ENCODE measurements at places on chromosomes 1 and 21.

- no peak for DNase-seq
These were observed 144.4 kb upstream of the FGGY start for GRCh38 chr1:59152511-59152910.

- no peak for DNase-seq
These were observed 80.6 kb downstream of the DSCAM start for GRCh38 chr21:40766381-40766780.

DNA sequence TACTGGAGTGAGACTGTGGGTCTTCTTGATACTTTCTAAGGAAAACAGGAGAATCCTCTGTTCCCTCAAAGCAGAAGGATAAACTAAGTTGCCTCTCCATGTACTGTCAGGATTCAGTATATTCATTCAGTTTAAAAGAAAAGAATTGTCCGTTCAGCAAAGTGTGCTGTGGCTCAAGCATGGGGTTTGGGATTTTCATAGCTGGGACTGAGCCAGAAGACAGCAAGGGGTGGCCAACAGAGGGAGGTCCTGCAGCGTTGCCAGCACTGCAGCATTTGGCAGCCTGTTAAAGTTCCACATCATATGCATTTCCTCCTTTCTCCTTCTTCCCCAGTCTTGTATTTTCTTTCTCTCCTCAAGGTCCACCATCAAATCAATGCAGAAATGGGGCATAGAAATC, 75.1 kb downstream of the DTL start:
- DNase-seq: no peak

- DNase-seq: no peak
These were observed 741 bp downstream of the DUSP10 start for GRCh38 chr1:221740993-221741702.

GRCh38 chr1:58942759-58943191, 158.9 kb upstream of the JUN start:
- DNase-seq: no peak

DNA sequence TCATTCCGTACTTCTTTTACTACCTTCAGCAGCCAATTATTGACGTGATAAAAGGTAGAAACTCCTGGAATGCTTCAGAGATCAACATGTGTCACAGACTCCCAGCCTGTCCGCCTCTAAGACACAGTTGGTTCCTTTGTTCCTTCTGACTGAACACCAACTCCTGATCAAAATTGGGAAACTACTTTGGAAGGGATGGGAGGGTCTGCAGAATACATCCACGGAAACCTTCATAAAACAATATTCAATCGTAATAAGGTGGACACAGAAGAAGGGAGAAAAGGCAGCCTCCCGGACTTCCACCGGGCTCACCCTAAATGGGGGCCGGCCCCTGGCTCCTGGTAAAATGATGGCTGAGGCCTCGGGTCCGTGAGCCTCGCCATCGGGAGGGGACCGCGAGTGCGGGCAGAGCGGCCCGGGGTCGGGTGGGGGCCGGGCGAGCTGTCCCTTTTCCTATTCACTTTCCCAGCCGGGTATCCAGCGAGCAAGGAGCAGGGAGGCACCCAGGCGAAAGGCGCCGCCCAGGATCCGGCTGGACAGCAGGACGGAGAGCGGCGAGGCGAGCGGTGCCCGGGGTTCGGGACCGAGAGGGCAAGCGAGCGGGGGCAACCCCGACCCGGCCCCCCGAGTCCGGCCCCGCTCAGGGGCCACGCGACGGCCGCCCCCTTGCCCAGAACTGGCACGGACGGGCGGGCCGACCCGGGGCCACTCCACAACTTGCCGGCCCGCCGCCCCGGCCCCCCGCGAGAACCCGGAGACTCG, 805 bp downstream of the NRIP1 start:
- DNase-seq: no peak

- no peak for DNase-seq
These were observed 302.3 kb upstream of the NRIP1 start for GRCh38 chr21:15367061-15367626.

GRCh38 chr21:46622226-46622625, 13.2 kb upstream of the PRMT2 start:
- DNase-seq: no peak

GRCh38 chr1:177659281-177659680, 310.6 kb downstream of the SEC16B start:
- no peak for DNase-seq

GRCh38 chr1:69913977-69914376, 291.4 kb downstream of the LRRC40 start:
- DNase-seq: no peak

DNA sequence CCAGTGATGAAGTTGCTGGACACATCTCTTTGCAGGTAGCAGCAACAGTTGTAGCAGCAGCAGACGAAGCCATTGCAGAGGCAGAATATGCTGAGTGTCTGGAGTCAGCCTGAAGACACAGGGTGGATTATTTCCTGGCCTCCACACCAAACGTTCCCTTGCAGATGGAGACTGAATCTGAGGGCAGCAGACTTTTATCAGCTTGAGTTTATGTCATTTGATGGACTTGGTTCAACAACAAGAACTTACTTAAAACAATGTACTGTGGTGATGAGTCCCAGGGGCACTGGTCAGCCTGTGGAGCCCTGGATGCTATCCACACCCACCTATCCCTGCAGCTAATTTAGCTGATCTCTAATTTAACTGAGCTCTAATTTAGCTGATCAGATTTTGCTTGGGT, 17.1 kb upstream of the MPZL1 start:
- no peak for DNase-seq

DNA sequence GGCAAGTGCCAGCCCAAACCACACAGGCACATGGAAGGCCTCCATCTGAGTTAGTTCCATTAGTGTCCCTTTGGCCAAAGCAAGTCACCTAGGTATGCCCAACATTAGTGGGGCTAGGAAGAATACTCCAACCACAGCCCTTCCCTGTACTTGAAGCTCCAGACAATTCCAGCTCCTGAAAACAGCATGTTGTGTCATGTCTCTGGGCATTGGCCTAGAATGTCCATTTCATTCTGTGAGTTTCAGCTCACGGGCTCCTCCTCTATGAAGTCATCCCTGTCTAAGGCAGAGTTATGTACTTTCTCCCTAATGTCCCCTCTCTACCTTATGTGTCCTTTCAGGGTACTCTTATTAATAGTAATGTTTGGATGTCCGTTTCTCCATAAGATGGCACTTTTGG, 96.5 kb upstream of the SPATA6 start:
- DNase-seq: no peak

DNA sequence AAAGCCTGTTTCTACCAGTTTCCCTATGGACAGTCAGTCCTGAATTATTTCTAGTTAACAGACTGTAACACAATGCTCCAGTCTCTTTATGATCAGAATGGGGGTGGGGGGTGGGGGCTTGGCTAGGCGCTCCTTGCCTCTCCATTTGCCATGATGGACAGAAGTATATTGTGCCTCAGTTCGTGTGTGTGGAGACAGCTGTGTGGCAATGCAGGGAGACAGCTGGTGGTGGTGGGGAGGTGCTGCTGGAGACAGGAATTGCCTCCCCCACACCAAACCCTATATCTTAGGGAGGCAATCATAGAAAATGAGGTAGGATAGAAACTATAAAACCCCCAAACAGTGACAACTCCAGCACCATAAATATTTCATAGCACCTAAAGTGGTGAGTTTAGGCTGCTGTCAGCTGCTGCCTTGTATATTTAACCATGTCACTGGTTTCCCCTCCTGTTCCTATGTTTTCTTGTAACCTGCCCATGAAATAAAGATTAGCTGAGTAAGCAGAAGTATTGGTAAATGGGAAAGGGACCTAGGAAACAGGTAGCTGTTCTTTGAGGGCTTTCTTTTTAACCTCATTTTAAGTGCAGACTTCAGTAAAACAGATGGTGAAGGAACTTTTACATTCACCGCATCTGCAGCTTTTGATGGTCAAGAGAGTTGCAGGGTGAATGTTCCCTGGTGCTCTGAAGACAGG, 3.4 kb downstream of the PLXNA2 start:
- DNase-seq: no peak

- DNase-seq: peak; percentile 31
These were observed 156.9 kb upstream of the GJB5 start for GRCh38 chr1:34597877-34598514.

GRCh38 chr1:160159846-160160245, 8.4 kb downstream of the ATP1A4 start:
- DNase-seq: no peak

DNA sequence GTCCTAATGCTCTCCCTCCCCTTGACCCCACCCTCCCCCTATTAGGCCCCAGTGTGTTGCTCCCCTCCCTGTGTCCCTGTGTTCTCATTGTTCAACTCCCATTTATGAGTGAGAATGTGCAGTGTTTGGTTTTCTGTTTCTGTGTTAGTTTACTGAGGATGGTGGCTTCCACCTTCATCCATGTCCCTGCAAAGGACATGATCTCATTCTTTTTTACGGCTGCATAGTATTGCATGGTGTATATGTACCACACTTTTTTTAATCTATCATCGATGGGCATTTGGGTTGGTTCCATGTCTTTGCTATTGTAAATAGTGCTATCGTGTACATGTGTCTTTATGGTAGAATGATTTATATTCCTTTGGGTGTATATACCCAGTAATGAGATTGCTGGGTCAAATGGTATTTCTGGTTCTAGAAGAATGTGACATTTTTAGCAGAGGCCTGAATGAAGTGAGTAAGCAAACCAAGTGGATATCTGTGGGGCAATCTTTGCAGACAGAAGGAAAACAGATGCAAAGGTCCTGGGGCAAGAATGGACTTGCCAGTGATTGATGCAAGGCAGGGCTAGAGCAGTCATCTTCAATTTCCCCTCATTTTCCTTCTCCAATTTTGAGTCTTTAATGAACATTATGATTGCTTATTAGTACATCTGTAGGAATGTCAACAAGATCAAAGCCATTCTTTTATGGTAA, 50.2 kb downstream of the UBE4B start:
- DNase-seq: no peak

DNA sequence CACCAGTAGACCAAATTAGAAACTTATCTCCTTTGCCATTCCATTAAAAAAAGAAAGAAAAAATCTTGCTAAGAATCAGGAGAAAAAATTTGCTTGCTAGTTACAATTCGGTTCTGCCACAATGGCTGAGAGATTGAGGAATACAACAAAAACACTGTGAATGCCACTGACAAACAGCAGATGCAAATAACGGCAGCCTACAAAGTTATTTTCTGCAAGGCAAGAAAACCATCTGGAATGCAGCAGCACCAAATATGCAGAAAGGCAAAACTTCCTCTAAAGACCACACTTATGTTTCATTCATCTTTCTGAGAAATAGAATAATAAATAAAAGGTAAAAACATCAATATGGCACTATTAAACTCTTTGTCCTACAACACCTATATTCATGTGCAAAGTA, 75.7 kb downstream of the ENAH start:
- no peak for DNase-seq

DNA sequence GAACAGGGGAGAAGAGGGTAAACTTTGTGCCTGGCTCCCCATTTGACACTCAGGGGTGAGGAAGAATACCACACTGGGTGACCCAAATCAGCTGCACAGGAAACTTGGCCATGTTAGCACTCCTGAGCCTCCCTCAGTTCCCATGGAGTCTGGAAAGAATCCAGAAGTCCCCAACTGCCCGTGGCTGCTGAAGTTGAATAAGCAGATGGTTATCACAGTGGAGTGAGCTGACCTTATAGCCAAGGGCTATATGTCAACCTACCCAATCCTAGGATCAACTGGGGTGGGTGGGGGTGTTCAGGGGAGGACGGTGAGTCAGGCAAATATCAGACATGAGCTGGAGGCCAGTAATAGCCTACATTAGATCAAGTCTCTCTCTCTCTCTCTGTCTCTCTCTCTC, 20.4 kb downstream of the KCNH1 start:
- DNase-seq: no peak

- DNase-seq: no peak
These were observed 38.9 kb upstream of the TARDBP start for GRCh38 chr1:10973552-10973951.

- no peak for DNase-seq
These were observed 127.2 kb downstream of the LACTBL1 start for GRCh38 chr1:22845398-22845935.

DNA sequence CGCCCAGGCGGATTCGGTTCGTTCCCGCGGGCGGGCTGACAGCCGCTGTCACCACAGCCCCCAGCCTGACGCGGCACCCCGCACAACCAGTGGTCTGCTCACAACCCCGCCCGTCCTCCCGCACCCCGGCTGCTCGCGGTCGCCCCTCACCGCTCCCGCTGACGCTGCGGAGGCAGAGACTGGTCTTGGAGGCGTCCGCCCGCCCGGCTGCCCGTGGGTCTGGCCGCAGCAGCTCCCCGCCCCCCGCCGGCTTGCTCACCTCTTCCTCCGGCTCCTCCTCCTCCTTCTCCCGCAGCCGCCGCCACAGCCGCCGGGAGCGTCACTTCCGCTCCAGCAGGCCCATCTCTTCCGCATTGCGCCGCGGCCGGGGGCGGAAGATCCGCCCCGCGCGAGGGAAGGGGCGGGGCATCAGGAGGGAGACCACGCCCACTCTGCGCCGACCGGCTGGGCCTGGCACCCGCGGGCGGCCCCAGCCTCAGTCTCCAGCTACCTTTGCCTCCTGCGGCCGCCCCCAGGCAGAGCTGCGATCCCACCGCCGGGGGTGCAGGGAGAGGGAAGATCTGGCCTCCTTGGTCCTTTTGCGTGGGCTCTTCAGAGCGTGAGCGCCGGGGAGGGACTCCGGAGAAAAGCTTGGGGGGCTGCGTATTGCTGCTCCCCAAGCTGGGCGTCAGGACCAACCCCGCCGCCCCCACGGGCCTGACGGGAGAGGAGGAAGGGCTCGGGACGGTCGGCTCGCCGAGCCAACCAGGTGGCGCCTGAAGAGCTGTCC, at the start of gene SYNJ1:
Gene SYNJ1, minus strand, starts transcription at position 327 of the 769 bp plus-strand sequence. CDS start 1,118 bp downstream, outside the sequence.
- DNase-seq: peak; percentile 94

GRCh38 chr1:162573136-162573535, 11.6 kb downstream of the UAP1 start:
- DNase-seq: no peak

GRCh38 chr1:17011092-17011438, 663 bp downstream of the ATP13A2 start:
- no peak for DNase-seq

- no peak for DNase-seq
These were observed 1.4 kb downstream of the KIAA0319L start for GRCh38 chr1:35555601-35556477.

DNA sequence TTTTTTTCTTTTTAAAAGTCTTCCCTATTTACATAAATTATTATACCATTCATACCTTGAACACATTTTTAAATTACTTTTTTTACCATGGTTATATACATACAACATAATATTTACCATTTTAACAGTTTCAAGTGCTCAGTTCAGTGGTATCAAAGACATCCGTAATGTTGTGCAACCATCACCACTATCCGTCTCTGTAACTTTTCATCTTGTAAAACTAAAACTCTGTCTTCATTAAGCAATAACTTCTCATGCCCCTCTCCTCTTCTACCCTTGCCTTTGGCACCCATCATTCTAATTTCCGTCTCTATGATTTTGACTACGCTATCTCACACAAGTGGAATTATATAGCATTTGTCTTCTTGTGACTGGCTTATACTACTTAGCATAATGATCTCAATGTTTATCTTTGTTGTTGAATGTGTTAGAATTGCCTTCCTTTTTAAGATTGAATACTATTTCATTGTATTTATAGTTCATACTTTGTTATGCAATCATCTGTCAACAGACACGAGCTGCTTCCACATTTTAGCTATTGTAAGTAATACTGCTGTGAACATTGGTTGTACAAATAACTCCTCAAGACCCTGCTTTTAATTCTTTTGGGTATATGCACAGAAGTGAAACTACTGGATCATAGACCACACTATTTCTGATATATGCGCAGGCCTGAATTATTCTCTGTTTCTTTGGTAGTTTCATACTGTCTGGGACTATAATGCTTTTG, 689.5 kb upstream of the NCAM2 start:
- no peak for DNase-seq
